ENCODE measurements at places on chromosomes 5 and 9. TPM values are rescaled to one million over a fixed set of nuclear protein-coding genes. Genes with fewer than 3 reads are reported as not detected.

The ATP6V1G1 gene
- polyA plus RNA-seq: 137 TPM

The IL7R gene
- 2.2 TPM for polyA plus RNA-seq

The RUSC2 gene
- 3.4 TPM for polyA plus RNA-seq

The C8G gene
- not detected for polyA plus RNA-seq

The CCT5 gene
- 116 TPM for polyA plus RNA-seq

The SHC3 gene
- 0.33 TPM for polyA plus RNA-seq

The IL13 gene
- not detected for polyA plus RNA-seq
